ENCODE measurements at places on chromosomes 5 and 9.

DNA sequence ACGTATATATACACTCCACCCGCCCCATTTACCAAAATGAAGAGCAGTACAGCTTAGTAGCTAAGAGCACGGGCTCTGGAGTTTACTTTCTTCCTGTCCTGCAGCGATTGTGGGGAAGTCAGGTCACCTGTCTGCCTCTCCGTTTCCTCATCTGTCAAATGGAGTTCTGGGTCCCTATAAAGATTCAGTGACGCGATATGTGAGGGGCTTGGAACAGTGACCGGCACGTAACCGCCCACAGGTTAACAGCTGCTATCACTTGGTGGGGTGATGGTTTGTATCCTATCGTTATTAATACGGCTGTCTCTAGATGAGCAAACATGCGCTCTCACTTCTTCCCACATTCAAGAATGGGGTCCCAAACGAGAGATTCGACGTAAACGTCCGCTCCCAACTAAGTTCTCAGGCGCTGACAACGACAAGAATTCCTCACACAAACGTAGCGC, 426 bp downstream of the FAM114A2 start:
- DNase-seq: peak; percentile 39

- DNase-seq: no peak
Observed at GRCh38 chr5:36944024-36944423, 67.5 kb downstream of the NIPBL start.

GRCh38 chr5:98772415-98773213, 849 bp upstream of the RGMB start:
- no peak for DNase-seq

DNA sequence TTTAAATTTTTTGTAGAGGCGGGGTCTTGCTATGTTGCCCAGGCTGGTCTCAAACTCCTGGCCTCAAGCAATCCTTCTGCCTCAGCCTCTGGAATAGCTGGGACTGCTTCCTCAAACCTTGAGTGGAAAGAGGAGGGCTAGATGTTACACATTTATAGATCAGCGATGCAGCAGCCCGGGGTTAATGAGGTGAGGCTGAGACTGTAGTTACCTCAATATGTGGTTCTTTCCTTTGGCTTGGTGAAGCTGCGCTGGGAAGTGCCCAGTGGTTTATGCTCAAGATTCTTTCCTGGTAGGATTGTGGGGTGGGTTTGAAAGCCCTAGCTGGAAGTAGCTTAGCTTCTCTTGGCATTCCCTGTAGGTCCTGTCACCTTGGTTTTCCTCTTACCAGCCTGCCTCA, 22.5 kb downstream of the ZNF618 start:
- no peak for DNase-seq

DNA sequence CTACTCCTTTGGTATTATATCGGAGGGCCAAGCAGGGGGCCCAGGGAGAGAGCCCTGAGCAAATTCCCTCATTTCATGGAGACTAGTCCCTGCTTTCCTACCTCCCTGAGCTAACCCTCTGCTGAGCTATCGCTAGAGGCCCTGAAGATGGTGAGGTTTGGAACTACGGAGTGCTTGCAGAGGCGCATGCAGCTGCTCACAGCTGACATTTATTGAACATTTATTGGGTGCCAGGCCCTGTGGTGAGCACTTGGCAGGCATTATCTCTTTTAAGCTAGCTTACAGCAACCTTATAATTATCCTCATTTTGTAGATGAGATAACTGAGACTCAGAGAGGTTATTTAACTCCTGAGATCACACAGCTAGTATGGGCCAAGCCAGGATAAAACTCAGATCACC, 9.8 kb downstream of the FAT2 start:
- no peak for DNase-seq

- DNase-seq: no peak
Observed at GRCh38 chr5:26757941-26758340, 280.4 kb downstream of the CDH9 start.

GRCh38 chr5:142016556-142016955, 3.7 kb upstream of the GNPDA1 start:
- no peak for DNase-seq

DNA sequence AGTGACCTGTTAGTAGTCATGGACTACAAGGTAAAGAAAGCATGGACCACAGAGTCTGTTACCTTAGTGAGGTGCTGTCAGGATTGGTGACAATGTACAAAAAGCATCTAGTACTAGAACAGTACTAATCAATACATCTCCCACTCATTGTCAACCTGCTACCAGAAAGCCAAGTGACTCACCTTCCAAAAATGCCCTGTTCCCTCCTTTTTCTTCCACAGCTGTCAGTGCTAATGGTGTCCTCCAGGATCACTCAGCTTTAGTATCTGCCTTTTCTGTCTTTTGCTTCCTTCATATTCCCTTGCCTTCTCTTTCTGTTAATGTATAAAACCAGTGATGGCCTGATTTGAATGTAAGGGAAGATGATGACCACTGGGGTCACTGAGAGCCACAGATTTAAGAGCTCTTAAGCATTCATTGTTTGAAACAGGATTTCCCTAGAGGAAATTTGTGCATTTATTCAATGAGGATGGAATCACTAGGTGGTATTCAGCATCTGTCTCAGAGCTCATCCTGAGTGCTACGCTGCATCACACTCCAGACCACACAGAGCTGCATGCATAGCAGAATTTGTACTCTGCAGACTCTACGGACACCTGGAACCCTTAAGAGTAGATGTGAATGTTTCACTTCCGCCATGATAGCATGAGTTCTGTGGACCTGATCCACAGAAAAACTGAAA, 71.0 kb downstream of the SV2C start:
- no peak for DNase-seq

- no peak for DNase-seq
Observed at GRCh38 chr5:149672701-149673476, 57.2 kb upstream of the PPARGC1B start.

- no peak for DNase-seq
Observed at GRCh38 chr5:164145458-164145857, 640.0 kb downstream of the MAT2B start.

GRCh38 chr5:78162253-78162862, 132.1 kb downstream of the AP3B1 start:
- no peak for DNase-seq

- no peak for DNase-seq
Observed at GRCh38 chr5:71811779-71812178, 92.7 kb downstream of the CARTPT start.

- DNase-seq: no peak
Observed at GRCh38 chr9:115211413-115212124, 93.6 kb upstream of the TNC start.

DNA sequence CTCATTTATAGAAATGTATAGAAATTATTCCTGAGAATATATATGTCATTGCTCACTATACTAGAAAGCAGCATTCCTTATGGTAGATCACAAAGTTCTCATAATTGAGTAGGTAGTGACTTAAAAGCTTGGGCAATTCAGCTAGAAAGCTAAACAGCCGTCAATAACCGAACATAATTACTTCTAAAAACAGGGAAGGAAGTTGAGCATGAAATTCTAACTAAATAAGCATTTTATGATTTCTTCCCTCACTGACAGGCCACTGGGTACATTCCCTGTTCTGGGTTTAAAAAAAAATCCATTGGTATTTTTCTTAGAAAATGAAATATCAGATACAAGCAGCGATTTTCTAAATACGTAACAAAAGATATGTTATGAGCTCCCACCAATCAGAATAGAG, 91.1 kb upstream of the DAB2 start:
- DNase-seq: no peak

DNA sequence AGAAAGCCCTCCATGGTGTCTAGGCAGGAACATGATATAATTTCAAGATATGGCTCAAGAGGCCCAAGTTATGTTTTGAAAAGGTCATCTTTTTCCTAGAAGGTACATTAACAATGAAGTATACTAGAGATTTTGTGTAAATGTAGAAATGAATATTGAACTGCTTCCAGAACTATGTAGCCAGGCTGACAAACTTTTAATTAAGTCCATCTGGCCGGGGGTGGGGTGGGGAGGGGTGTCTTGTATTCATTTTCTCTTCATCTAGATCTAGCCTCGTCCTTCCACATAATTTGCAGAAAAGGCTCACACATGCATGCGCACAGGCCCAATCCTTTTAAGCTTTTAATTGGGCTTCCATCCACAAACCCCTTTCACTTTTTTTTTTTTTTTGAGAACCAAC, 323.3 kb downstream of the ARL15 start:
- no peak for DNase-seq

Data from hindlimb muscle (tissue), 1 donor.